ENCODE measurements at places on chromosomes 6 and 20. TPM values are rescaled to one million over a fixed set of nuclear protein-coding genes. Genes with fewer than 3 reads are reported as not detected.

DNA sequence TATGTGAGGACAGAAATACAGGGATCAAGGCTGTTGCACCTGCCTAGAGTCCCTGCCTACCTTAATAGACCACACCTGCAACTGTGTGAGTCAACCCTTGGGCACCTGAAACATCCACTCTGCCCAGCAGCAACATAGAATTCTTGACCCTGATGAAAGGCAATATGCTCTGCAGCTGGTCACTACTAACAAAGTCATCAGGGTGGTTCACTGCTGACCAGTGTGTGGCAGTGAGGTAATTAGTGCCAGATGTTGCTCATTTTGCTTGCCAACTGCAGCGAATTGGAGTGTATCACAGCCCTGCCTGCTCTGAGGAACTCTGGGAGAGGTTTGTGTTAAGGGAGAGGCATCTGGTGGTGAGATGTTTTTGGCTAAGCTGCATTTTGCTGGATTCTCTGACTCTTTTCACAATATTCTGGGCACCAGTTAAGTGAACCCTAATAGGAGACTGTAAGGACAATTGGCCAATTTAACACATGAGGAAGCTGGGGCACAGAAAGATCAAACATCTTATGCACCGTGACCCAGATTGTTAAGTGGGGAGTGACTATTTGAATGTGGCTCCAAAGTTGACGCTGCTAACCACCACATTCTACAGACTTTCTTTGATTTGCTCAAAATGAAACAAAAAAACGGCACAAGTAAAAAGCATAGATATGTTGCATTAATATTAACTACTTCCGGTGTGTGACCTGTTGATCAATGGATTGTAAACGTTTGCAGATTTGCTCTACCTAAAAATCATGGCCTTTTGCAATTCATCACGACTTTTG lies 61.9 kb upstream of the OPRM1 start:
- peak; percentile 14 for DNase-seq

- DNase-seq, result no peak
Measured at GRCh38 chr6:42028234-42029061, 21.9 kb upstream of the TAF8 start.

DNA sequence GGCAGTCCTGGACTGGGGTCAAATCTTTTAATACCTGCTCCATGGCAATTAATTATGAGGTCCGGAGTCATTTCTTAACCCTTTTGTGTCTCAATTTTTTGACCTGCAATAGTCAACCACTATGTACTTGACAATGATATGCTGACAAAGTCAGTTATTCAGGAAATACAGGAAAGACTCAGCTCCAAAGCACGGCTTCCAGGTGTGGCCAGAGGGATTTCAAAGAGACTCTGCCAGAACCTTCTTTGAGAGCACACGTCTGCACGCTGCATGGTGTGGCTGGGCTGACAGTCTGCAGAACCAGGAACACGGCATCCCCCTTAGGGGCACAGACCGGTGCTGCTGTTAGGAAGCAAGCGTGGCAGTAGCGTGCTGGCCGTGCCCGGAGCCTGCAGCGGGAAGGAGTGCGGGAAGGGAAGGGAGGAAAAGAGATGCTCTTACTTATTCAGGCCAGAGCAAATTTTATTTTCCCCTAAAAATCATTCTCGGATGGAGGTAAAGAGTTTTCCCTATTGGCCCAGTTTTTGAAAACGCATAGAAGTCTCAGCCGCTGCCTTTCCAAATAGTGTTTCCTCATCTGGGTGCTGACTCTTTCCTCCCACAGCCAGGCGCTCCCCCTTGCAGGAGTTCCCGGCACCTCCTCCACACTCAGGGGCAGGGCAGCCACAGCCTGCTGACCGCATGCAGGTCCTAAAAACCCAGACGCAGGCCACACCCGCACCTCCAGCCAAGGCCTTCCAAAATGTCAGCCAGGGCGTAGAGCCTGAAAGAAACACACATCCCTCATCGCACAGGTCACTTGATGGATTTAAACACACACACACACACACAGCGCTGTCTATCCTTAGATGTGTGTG lies 187.4 kb upstream of the SNX9 start:
- no peak for DNase-seq

- DNase-seq, result no peak
Measured at GRCh38 chr6:41247288-41247865, 19.2 kb downstream of the TREML4 start.

Gene TNXB
- 0.15 TPM for polyA plus RNA-seq

DNA sequence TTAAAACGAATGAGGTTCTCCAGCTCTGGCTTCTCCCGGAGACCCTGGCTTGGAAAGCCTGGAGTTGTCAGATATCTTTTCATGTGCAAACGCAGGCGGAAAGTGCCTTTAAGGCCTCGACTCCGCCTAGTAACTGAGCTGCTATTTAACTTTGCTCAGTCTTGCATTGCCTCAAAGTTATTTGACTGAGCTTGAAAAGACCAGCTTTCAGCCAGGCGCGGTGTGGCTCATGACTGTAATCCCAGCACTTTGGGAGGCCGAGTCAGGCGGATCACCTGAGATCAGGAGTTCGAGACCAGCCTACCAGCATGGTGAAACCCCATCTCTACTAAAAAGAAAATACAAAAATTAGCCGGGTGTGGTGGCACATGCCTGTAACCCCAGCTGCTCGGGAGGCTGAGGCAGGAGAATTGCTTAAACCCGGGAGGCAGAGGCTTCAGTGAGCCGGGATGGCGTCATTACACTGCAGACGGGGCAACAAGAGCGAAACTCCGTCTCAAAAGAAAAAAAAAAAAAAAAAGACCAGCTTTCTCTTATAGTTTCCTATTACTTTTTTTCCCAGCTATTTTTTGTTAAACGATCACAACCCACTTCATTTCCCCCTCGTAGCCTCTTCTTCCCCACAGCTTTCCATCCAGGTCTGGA lies 1.9 kb downstream of the GCNT2 start:
- DNase-seq, result no peak

- DNase-seq, result no peak
Measured at GRCh38 chr6:48281217-48281616, 170.2 kb upstream of the PTCHD4 start.

DNA sequence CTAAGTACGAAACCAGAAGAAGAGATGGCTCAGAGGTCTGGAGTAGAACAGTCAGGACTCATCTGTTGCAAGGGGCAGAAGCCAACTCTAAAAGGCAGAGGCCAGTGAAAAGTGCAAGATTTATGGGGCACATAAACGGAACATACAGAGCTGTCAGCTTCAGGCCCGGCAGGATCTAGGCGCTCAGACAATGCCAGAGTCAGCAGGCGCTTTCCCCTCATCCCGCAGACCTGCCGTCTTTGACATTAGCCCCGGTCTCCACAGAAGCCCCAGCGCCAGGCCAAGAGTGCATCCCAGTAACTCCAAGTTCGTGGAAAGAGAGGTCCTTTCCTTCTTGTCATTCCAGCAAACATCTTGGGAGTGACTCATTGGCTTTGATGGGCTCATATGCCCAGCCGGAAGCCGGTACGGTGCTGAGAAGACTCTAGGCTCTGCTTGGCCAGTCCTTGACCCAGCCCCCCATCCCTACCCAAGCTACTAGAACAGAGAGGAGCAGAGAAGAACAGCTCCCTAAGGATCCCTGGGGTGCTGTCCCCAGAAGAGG lies 260.9 kb downstream of the TAF4 start:
- no peak for DNase-seq

DNA sequence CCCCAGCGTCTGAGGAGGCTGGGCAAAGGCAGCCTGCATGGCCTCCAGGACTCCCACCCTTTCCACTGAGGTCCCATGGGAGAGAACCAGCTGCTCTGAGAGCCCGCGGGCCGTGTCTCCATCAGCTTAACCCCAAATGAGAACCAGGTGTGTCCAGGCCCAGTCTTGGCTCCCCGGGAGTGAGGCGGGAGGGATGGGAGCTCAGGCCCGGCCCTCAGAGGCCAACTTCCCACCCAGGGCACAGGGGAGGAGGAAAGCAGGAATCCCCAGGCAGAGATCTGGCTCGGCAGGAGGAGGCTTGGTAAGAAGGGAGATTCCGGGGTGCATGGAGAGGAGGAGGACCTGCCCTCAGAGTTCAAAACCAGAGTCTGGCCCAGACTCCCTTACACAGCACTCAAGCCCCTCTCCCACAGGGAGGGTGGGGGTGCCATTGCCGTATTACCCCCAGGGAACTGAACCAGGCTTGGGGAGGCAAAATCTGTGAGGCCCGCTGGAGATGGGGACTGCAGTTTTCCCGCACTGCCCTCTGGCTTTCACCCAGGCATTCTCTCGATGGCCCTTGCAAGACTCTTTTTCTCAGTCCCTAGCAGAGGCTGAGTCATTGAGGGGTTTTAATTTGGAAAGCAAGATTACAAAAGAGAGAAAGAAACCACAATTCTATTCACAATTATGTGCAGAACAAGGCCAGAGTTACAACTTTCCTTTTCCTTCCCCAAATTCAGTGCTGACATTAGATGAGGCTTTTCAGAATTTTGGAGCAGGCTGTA lies 17.1 kb downstream of the FOXF2 start:
- no peak for DNase-seq

GRCh38 chr6:53483423-53484353 lies 61.2 kb downstream of the GCLC start:
- no peak for DNase-seq

Gene RIPOR3
- 1.1 TPM for polyA plus RNA-seq

Gene TSBP1
- polyA plus RNA-seq, result not detected

DNA sequence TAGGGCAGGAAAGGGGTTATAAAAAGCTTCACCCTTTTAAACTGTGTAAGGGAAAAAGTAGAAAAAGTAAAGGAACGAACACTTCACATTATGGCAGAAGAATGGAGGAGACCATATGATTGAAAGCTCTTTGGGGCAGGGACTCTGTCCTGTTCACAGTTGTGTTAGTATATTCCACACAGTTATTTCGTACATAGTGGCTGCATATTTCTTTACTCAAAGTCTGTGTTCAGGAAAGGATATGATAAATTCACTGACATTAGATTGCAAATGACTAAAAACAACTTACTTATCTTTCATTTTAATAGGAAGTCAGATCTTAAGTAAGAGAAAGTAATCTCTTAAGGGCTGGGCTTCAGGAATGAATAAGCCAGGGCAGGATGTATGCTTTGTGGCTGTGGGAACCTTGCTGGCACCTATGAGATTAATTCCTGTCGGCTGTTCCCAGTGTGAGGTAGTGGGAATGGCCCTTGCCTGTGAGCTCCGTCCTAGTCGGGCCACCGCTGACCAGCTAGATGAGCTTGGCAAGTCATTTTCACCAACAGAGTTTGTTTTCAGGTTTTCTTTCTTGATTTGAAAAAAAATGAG lies 11.2 kb downstream of the PPP1R14C start:
- no peak for DNase-seq

Gene SH3BGRL2
- 0.28 TPM for polyA plus RNA-seq

GRCh38 chr6:147879031-147879580 lies 370.6 kb downstream of the SAMD5 start:
- no peak for DNase-seq

GRCh38 chr20:32570401-32571190 lies 14.5 kb downstream of the NOL4L start:
- DNase-seq, result no peak

DNA sequence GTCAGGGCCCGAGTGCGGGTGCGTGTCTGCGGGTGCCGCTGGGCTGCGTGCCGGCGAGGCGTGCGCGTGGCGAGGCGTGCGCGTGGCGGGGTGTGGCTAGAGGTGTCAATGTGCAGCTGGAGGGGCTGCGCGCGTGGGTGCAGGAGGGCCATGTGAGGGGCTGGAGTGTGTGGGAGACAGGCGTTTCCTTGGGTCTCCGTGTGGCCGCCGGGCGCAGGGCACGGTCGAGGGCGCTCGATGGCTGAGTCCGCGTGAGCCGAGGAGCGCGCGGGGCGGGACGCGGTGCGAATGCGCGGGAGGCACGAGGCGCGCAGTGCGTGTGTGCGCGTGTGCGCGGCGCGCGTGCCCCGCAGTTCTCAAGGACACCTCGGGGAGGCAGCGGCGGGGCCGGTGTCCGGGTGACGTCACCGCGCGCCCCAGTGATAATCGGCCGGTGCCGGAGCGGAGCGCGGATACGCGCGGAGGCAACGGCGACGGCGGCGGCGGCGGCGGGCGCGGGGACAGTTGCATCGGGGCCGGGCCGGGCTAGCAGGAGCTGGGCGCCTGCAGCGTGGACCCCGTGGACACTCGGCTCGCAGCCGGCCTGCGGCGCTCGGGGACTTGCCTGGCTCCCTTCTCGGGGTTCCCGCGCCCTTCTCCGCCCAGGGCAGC lies 38.7 kb downstream of the YTHDF1 start:
- peak; percentile 18 for DNase-seq

GRCh38 chr6:170025935-170026750 lies 264.7 kb downstream of the DLL1 start:
- no peak for DNase-seq

- DNase-seq, result no peak
Measured at GRCh38 chr20:54118220-54119001, 48.0 kb upstream of the BCAS1 start.

DNA sequence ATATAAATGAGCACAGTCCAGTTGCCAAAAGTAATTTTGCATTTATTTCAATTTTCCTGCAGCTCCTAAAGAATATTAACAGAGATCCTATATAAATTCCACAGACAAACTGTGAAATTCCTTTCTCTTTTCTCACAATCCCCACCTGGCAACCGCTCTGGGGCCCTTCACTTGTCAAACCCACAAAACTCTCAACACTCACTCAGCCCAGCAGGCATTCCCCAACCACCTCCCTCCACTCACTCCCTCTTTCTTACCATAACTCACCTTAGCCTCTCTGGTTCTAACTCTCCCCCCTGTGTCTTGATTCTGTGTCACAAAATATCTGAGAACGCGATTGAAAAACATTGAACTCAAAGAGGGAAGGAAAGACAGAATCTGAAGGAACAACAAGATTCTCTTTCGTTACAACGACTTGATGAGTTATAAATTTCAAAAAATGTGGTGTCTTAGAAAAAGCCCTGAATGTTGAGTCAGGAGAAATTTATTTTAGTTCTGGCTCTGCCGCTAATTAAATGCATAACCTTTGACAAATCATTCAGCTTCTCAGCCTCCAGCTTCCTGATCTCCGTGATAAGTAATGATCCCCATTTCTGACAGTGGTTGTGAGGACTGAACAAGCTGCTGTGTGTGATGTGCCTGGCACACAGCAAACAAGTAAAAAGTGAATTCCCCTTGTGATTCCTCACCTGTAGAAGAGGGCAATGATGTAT lies 87.9 kb downstream of the UNC5CL start:
- no peak for DNase-seq

GRCh38 chr6:31945507-31946369 lies at the start of gene CFB:
Gene CFB, plus strand, starts transcription at chr6:31946095. Its CDS starts 127 bp downstream, at chr6:31946222.
- no peak for DNase-seq

GRCh38 chr6:155055729-155056128 lies 60.6 kb downstream of the TIAM2 start:
- no peak for DNase-seq

Gene RAMACL
- polyA plus RNA-seq, result 0.26 TPM

GRCh38 chr6:118080547-118080946 lies 173.5 kb downstream of the SLC35F1 start:
- DNase-seq, result no peak

Gene WFDC12
- polyA plus RNA-seq, result not detected
